ENCODE measurements at places on chromosomes 2 and 18.
A peak's percentile ranks its signal among the peaks of the same experiment; 100 is the strongest.

GRCh38 chr2:86068136-86068588 lies 37.5 kb downstream of the POLR1A start:
- peak; percentile 12 for DNase-seq

- DNase-seq, result no peak
Measured at GRCh38 chr2:60717691-60718090, 38.4 kb upstream of the PAPOLG start.

DNA sequence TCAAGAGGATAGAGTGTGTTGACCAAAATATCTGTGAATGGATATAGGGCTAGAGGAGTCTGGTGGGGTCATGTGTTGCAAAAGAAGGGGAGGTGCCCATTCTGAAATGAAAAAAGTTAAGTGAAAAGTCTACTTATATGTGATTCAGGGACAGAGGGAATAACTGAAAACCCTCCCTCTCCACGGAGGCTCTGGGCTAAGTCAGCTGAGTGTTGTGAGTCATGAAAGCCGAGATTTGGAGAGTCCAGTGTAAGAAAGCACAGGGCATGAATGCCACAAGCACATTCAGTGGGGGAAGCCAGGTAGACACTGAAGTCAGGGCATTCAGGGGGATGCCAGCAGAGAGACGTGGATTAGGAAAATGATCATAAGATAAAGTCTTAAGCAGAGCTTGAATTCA lies 871.9 kb downstream of the TSN start:
- DNase-seq, result no peak

DNA sequence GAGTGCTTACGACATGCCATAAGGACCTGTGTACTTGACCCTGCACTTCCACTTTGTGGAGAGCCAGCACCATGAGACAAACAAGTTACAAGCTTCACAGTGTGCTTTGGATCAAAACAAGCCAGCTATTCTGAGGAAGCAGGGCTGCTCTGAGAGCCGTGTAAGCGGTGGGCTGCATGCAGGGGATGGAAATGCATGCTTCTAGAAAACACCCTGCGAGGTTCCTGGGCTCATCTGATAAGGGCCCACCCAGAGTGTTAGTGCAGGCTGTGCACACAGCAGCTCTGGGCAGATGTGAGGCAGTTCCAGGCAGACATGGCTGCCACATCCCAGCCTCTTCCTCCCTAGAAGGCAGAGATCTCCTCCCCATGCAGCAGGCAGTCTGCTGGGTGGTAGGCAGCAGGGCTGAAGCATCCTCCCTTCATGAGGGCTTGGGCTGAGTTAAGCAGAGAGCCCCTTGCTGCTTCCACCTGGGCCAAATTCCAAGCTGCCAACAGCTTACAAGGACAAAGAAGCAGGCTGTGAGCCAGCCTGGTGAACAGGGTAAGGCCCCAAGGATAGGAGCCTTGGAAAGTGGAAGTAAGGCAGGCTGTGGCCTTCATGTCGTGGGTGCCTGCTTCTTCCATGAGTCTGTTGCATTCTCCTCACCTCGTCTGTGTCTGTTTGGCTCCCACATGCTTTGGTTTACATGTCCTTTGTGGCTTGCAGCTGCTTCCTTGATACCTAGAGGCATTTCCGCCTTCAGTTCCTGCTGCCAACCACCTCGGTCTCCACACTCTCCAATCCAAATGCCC lies 7.7 kb downstream of the PSD4 start:
- DNase-seq, result no peak

GRCh38 chr2:179850188-179850587 lies 11.2 kb downstream of the ZNF385B start:
- DNase-seq, result no peak

GRCh38 chr18:48132797-48133655 lies 202.6 kb upstream of the SMAD2 start:
- DNase-seq, result no peak

DNA sequence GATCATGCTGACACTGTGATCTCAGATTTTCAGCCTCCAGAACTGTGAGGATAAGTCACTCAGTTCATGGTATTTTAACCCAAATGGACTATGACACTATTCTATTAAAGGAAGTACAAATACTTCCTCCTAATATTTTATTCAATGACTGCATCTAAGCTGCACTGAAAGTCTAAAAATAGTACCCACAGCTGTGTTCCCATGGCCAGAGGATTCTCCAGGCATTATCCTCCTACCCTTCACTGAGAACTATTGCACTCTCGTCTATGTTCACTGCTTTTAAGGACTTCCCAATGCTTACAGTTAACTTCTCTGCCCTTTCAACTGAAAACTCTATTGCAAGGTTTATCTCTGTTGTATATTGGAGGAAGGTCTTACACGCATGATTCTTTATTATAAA lies 15.2 kb downstream of the LRATD1 start:
- no peak for DNase-seq

Data from stimulated activated CD8-positive, alpha-beta memory T cell treated with anti-CD3 and anti-CD28 coated beads, Interleukin-7, amount 100 ng/mL, for 1 hour (primary cell).